CD14-positive monocyte (primary cell): ENCODE measurements at places on chromosomes 5 and 9.

GRCh38 chr9:80049096-80049782 is 477.5 kb downstream of the TLE4 start:
- no peak for DNase-seq

DNA sequence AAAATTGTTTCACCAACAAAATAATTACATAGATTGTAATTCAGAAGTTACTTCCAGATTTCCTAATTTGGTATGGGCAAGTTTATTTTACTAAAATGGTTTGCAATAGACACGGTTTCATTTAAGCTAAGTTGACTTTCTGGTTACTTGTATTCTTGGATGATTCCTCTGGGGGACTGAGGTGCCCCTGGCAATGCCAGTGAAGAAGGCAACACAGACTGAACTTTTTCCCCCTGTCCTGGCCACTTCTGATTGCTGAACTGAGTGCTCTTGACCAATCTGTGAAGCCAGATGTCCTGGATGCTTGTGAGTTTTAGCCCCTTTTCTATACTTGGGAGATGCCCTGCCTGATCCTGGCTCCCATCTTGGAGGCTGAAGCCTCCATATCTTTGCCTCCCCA is 66.3 kb upstream of the FANCC start:
- no peak for DNase-seq

- DNase-seq = no peak
Measured at GRCh38 chr5:159005062-159005461, 94.7 kb downstream of the EBF1 start.

DNA sequence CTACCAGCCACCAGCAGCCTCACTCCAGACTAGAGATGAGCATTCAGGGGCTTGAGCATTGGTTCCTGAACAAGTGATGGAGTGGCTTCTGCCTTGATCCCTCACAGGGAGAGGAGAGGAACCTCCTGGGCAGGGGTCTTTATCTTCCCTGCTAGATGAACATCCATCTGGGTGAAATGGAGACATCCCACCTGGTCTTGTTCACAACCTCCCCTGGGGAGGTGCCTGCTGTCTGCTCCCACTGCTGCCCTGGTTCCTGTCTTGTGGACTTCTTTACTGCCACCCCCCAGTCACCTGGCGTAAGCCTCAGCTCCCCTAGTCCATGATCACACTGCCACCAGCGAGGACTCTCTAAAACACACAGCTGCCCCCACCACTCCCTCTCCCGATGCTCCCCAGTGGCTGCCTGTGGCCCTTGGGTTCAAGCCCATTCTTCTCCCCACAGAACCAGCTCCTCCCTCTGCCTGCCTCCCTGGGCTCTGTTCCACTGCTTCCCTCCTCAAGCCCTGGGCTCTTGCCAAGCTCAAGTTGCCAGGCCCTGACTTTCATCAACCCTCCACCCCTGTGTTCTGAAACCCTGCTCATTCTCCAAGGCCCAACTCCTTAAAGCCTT is 51.5 kb downstream of the COL15A1 start:
- DNase-seq = no peak

- DNase-seq = no peak
Measured at GRCh38 chr5:150202501-150202900, 12.6 kb downstream of the SLC6A7 start.

DNA sequence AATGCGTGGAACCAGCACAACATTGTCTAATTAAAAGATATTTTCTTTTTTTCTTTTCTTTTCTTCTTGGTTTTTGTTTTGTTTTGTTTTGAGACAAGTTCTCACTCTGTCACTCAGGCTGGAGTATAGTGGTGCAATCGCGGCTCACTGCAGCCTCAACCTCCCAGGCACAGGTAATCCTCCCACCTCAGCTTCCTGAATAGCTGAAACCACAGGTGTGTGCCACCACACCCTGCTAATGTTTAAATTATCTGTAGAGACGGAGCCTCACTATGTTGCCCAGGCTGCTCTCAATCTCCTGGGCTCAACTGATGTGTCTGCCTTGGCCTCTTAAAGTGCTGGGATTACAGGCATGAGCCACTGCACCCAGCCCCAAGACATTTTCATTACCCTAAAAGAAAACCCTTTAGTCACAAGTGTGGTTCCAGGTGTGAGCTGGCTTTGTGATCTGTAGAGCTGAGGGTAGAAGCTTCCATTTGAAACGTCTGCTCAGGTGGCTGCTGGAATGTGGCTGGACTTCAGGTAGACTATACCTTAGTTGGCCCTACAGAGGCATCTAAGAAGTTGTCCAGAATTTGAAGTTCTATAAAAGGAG is 19.1 kb upstream of the NEK6 start:
- no peak for DNase-seq

DNA sequence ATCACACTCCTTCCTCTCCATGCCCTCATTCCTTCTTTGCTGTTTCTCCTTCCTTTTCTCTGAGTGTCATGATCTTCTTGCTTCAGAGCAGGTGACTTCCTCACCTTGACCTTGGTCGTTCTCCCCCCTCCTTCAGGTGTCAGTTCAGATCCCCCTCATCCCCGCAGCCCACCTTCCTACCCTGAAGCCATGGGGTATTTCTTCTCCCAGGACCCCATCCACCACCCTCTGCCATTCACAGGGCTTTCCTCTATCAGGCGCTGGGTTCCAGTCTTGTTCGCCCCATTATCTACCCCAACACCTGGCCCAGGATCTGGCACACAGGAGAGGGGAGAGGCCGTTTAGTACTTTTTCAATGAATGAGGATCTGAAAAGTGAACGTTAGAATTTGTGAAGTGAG is 101.0 kb downstream of the NSG2 start:
- DNase-seq = no peak

- DNase-seq = peak; percentile 97
Measured at GRCh38 chr5:1502046-1502736, 21.6 kb downstream of the LPCAT1 start.

DNA sequence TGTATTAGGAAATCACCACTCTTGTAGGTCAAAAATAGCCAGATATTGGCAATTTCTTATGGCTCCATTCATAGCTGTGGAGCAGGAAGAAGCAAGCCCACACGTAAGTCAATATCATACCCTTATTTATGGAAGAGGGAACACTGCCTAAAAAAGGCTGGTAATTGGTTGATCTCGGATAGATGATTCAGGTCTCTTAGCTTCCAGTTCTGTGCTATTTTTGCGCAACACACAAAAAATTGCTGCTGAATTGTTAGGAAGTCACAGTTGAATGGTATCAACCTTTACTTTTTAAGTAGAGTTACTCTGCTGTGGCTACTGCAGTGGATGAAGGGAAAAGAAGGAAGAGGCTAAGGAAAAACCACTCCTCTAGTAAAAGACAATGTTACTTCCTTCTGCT is 168.8 kb downstream of the ARHGAP26 start:
- DNase-seq = peak; percentile 55

DNA sequence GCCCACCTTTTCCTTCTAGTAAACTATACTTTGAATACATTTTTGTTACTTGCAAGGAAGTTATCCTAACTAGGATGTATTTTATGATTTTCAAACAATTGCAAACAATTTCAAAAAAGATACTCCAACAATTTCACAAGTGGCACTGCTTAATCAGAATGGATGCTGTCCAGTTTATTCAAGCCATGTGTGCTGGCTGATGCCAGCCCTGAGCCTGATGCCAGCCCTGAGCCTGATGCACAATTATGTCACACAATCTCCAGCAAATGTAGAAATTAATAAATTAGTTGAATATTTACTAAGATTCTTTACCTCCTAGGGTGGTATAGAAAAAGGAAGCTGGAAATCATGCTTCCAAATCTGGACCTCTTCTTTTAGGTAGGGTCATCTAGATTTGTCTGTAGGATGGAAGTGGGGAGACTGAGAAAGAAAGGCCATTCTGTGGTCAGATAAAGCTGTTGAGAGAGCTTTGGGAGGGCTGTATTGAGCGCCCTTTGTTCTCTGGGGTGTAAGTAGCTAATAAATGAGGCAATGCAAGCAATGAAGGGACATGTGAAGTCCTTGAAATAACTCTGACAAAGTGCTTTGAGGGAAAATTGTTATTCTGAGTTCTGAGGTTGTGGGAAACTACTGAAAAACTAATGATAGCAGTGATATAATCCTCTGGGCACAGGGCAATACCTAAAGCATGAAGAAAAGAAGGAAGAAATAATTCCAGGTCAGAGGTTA is 5.8 kb upstream of the C6 start:
- no peak for DNase-seq

DNA sequence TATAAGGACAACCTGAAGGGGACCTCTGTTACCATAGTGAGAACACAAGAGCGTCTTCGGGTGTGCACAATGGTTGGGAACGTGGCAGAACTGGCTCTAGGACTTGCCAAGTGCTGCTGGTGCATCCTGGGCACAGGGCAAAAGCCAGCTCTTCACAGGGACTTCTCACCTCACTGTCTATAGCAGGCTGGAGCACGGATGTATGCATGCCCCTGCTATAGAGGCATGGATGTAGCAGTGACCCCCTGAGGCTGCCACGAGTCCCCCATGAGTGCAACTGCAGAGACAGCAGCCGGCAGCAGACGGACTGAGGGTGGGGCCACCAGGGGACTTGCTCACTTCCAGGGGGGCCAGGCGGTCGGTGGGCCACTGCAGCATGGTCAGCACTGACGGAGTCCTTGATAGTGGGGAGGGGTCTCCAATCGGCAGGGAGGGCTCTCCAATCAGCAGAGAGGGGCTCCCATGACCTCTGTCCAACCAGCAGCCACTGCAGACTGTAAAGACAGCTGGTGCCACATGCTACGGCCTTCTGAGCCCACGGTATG is 64.9 kb downstream of the SEMA4D start:
- no peak for DNase-seq

- DNase-seq = no peak
Measured at GRCh38 chr9:3027210-3027609, 183.3 kb upstream of the PUM3 start.

GRCh38 chr5:21574438-21574837 is 1278.7 kb downstream of the CDH12 start:
- no peak for DNase-seq
